ENCODE measurements at places on chromosomes 7 and 10.

DNA sequence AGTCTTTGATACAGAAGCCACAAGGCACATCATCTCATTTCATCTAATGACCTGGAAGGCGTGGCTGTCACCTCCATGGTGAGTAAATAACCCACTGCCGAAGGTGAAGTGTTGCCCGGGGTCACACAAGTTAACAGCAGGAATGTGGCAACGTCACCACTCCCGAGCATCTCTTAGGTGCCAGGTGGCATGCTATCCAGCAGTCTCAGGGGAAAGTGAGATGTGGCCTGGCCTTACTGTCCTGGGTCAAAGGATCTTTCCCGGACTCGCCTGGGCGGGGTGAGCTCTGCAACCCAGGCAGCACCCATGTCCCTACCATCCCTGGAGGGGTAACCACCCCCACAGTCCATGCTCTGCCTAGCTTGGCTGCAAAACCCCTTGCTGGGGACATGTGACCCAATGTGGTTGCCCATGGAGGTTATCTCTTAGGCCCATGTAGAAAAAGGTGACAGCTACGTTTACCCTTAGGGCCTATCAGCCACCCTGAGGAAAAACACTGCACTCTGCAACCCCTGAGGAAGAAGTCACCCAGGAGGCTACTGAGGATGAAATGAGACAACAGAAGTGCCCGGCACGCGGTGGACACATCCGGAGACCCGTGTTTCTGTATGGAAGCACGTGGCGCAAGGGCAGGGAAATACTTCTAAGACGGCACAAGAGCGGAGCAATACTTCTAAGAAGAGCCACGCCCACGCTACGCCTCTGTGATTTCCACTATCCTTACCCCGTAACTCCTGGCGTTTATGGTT lies 52.0 kb downstream of the BAIAP2L1 start:
- H3K4me3 ChIP-seq, result no peak overlapping the region
- no peak overlapping the region for H3K27ac ChIP-seq
- no peaks in the 10 kb centered on the region for H3K27me3 ChIP-seq
- H3K4me1 ChIP-seq, result no peaks in the 10 kb centered on the region

DNA sequence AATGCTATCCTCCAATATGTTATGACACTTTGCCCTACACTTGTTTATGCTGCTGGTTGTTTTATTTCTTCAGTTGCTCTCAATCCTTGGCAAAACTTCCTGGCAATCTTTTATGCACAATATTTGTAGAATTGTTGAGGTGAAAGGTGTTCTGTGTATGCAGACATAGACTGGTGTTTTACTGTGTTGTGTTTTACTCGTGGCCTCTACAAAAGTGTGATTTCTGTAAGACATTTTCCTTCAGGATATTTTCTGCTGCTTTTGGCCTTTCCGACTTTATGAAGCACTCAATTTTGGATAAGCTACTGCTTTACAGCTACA lies 21.8 kb downstream of the GLCCI1 start:
- peaks cover 4% of the 10 kb centered on the region for H3K36me3 ChIP-seq
- peak overlapping the region; percentile 89 for H3K27ac ChIP-seq
- peaks cover 2% of the 10 kb centered on the region for H3K27me3 ChIP-seq
- H3K4me3 ChIP-seq, result peak overlapping the region; percentile 81
- DNase-seq, result no peak

DNA sequence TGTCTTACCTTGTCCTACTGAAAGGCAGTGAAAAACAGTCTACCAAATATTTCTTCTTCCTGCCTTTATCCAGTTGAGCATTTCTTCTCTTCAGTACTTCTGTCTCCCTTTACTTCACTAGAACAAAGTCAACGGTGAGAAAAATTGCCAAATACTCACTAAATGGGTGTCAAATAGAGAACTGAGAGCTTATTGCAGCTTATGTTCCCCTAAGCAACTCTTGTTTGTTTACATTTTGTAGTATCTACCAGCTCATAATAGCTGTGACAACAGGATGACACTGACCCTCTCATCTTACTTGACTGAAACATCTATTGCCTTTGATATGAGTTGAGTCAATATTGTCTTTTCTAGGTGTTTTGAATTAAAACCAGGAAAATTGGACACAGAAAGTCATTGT lies 327.9 kb upstream of the SORCS1 start:
- no peaks in the 10 kb centered on the region for H3K4me1 ChIP-seq
- no peaks in the 10 kb centered on the region for H3K36me3 ChIP-seq
- no peak overlapping the region for H3K27ac ChIP-seq
- DNase-seq, result no peak
- no peak overlapping the region for H3K4me3 ChIP-seq

GRCh38 chr7:134126966-134127848 lies at the start of gene LRGUK:
TSS of gene LRGUK (plus strand) at chr7:134127340. CDS start at chr7:134127368, 28 bp downstream.
- H3K36me3 ChIP-seq, result no peaks in the 10 kb centered on the region
- H3K4me3 ChIP-seq, result peak within 1 kb of the TSS; percentile 75
- H3K27me3 ChIP-seq, result peaks cover under 1% of the 10 kb centered on the region
- no peak within 1 kb of the TSS for H3K27ac ChIP-seq

DNA sequence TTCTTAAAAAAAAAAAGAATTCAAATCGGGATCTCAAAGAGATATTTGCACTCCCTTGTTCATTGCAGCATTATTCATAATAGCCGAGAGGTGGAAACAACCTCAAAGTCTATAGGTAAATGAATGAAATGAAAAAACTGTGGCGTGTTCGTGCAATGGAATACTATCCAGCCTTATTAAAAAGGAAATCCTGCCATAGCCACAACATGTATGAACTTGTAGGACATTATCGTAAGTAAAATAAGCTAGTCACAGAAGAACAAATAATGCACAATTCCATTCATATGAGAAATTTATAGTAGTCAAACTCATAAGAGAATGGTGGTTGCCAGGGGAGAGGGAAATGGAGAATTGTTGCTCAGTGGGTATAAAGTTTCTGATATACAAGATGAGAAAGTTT lies 37.9 kb downstream of the GRK5 start:
- H3K4me3 ChIP-seq, result no peak overlapping the region
- H3K4me1 ChIP-seq, result peaks cover 34% of the 10 kb centered on the region
- peaks cover 8% of the 10 kb centered on the region for H3K27me3 ChIP-seq
- no peaks in the 10 kb centered on the region for H3K36me3 ChIP-seq
